Spinal cord (tissue), 10 donors: ENCODE measurements at places on chromosomes 6 and 20. TPM values are rescaled to one million over a fixed set of nuclear protein-coding genes. Genes with fewer than 3 reads are reported as not detected.

DNA sequence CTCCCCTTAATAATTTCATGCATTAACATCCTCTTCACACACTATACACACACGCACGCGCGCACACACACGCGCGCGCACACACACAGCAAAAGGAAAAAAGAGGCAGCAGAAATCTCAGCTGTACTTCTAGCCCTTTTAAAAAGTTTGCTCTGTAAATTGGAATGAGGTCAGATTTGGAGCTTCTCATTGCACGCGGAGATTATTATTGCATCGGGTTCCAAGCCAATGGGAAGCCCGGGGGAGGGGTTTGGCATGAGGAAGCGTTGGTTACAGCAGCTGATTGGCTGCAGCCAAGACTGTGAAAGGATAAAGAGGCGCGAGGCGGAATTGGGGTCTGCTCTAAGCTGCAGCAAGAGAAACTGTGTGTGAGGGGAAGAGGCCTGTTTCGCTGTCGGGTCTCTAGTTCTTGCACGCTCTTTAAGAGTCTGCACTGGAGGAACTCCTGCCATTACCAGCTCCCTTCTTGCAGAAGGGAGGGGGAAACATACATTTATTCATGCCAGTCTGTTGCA, at the start of gene SOX4:
TSS of gene SOX4 (plus strand) at position 340 of the 515 bp plus-strand sequence. CDS start 784 bp downstream, outside the sequence.
- H3K36me3 ChIP-seq: peaks cover 13% of the 10 kb centered on the region
- DNase-seq: peak; percentile 98
- H3K4me3 ChIP-seq: peak within 1 kb of the TSS; percentile 77
- no peaks in the 10 kb centered on the region for H3K27me3 ChIP-seq
- H3K4me1 ChIP-seq: peaks cover 4% of the 10 kb centered on the region
- H3K27ac ChIP-seq: peak within 1 kb of the TSS; percentile 94

GRCh38 chr20:58194175-58194791, 34.2 kb downstream of the ANKRD60 start:
- H3K4me1 ChIP-seq: peaks cover 7% of the 10 kb centered on the region
- no peaks in the 10 kb centered on the region for H3K27me3 ChIP-seq
- no peaks in the 10 kb centered on the region for H3K36me3 ChIP-seq

DNA sequence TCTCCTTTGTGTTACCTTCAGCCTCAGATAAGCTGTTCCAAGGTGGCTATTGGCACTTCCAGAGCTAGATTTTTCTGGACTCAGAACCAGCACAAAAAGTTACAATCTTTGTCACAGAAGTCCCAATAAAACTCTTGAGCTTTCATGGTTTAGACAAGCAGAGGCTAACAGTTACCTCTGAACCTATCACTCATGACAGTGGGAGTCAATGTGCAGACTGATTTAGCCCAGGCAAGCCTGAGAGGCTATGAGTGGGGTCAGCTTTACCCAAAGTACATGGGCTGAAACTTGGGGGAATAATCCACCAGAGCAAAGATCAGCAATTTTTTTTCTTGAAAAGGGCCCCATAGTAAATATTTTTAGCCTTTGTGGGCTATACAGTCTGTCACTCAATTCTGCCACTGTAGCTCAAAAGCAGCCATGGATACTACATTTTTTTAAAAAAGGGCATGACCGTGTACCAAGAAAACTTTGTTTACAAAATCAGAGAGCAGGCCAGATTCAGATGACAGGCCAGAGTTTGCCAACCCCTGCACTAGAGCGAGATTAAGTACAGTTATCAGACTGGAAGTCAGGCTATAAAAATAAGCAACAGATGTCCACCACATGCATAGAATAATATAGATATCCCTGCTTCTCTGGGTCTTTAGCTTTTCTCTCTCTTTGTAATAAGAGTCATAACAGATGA, 20.0 kb downstream of the CCN2 start:
- no peak overlapping the region for H3K27ac ChIP-seq
- H3K27me3 ChIP-seq: no peaks in the 10 kb centered on the region
- H3K4me1 ChIP-seq: no peaks in the 10 kb centered on the region
- H3K4me3 ChIP-seq: no peak overlapping the region
- H3K36me3 ChIP-seq: no peaks in the 10 kb centered on the region

DNA sequence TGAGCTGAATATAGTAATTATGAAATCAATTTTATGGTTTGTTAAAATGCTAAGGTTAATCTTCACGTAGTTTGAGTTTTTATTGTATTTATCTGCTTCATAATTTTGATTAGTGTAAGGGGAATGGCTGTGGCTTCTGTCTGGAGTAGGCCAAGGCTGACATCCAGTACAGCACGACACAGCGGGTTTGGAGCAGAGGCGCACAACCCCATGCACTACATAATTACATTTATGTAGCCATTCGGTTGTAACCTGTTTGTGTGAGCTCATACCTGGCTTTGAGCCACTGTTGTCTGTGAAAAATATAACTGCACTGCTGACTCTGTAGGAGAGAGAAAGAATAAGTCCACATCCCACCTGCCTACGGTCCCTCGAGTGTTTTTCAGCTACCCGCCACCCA, 615.5 kb downstream of the EYS start:
- no peaks in the 10 kb centered on the region for H3K36me3 ChIP-seq
- no peak for DNase-seq
- H3K4me3 ChIP-seq: no peak overlapping the region

GRCh38 chr6:168387911-168388310, 53.1 kb upstream of the SMOC2 start:
- H3K4me1 ChIP-seq: peaks cover 33% of the 10 kb centered on the region
- peaks cover 8% of the 10 kb centered on the region for H3K27me3 ChIP-seq
- peak; percentile 49 for DNase-seq
- no peak overlapping the region for H3K4me3 ChIP-seq
- H3K27ac ChIP-seq: no peak overlapping the region

DNA sequence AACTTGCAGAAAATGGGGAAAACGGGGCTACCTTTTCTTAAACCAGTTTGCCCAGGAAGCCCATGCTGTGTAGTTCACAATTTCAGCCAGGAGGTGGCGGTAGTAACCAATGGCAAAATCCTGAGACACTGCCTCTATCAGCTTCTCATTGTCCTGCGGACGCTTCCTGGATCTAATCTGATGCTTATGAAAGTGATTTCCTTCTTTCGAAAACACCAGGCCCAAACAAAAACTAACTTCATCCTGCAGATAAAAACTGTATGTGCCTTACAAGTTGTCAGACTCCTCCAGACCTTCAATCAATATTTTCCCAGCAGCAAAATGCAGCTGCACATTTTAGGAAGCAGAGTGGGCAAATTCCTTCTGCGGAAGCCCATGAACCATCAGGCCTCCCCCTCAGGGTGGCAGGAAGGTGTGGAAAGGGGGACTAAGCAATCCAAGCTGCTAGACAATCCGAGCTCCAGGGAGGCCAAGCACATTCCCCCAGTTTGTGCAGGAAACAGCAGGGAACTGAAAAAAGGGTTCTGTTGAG, 88.5 kb downstream of the LY86 start:
- no peaks in the 10 kb centered on the region for H3K27me3 ChIP-seq
- H3K36me3 ChIP-seq: no peaks in the 10 kb centered on the region
- H3K4me1 ChIP-seq: peaks cover 12% of the 10 kb centered on the region

DNA sequence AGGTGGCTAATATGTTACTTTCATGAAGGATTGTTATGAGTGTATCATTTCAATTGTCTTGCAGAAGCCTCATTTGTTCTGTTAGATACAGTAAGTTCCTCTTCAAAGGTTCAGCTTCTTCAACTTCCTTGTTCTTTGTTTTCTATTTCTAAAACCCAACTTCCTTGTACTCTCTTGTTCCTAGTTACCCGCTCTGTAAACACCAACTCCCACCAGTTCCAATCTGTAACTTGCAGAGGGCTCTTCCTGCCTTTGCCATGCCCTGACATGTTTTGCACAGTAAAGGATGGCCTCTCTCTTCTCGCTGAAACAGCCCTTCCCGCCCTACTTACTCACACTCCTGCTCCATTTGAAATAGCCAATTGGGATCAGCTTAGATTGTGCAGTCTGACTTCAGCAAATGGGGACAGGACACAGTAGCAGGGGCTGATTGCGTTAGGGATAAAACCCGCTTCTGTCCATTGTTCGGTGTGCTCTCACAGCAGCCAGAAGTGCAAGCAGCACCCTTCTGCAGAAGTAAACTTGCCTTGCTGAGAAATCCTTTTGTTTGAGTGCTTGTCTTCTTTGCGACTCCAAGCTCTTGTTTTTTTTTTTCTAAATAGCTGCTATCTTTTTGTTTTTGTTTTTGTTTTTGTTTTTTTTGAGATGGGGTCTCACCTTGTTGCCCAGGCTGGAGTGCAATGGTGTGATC, 45.9 kb upstream of the POU5F1 start:
- no peak overlapping the region for H3K4me3 ChIP-seq
- no peaks in the 10 kb centered on the region for H3K27me3 ChIP-seq
- no peaks in the 10 kb centered on the region for H3K36me3 ChIP-seq
- DNase-seq: no peak

GRCh38 chr6:91240878-91241603, 654.2 kb upstream of the MAP3K7 start:
- H3K4me3 ChIP-seq: no peak overlapping the region
- no peak overlapping the region for H3K27ac ChIP-seq
- no peaks in the 10 kb centered on the region for H3K4me1 ChIP-seq
- H3K27me3 ChIP-seq: no peaks in the 10 kb centered on the region

- H3K4me1 ChIP-seq: no peaks in the 10 kb centered on the region
- no peaks in the 10 kb centered on the region for H3K27me3 ChIP-seq
- no peaks in the 10 kb centered on the region for H3K36me3 ChIP-seq
- no peak overlapping the region for H3K27ac ChIP-seq
These were observed 22.9 kb downstream of the CNKSR3 start for GRCh38 chr6:154487367-154488247.

DNA sequence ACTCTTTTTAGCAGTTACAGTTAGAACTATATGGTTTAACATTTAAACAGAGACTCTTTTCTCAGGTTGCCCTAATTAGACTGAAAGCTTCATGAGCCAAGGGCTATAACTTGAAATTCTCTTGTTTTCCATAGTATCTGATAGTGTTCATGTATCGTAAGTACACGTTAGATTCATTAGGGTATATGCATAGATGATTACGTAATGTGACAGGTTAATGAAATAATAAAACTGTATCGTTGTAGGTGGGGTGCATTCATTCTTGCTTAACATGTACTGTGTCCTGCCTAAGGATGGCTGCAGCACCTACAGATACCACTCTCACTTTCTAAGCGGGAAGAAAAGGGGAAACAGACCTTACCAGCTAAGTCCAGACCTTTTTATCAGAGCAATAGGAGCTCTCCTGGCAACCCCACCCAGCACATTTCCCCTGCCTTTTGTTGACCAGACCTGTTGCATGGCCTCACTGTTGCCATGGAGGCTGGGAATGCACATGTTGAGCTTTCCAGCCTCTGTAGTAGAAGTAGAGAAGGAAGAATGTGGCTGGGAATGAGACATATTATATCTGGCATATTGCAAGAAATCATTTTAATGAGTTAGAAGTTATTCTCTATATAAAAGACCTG, 83.0 kb downstream of the MAP3K4 start:
- H3K4me1 ChIP-seq: no peaks in the 10 kb centered on the region
- no peaks in the 10 kb centered on the region for H3K27me3 ChIP-seq
- H3K4me3 ChIP-seq: no peak overlapping the region
- no peak overlapping the region for H3K27ac ChIP-seq
- DNase-seq: no peak
- H3K36me3 ChIP-seq: peaks cover 15% of the 10 kb centered on the region

DNA sequence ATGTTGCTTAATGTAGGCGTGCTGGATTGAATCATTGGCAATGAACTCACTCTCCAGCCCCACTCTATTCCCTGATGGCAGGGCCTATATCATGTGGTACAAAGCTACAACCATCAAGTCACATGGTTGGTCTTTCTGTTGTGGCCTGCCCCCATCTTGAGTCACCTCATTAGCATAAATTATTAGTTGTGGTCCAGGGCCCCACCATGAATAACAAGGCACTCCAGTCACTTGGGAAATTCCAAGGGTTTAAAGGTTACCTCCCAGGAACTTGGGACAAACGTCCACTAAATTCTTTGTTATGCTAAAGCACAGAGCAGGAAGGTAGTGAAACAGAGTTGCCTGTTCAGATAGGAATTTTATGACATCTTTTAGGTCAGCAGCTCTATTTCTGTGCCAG, 193.7 kb downstream of the SLC35F1 start:
- peak overlapping the region; percentile 49 for H3K27ac ChIP-seq
- no peak overlapping the region for H3K4me3 ChIP-seq
- no peaks in the 10 kb centered on the region for H3K36me3 ChIP-seq
- H3K27me3 ChIP-seq: no peaks in the 10 kb centered on the region

GRCh38 chr6:47377971-47378370, 68.3 kb upstream of the TNFRSF21 start:
- DNase-seq: no peak
- H3K4me3 ChIP-seq: no peak overlapping the region
- H3K4me1 ChIP-seq: no peaks in the 10 kb centered on the region
- no peak overlapping the region for H3K27ac ChIP-seq
- H3K27me3 ChIP-seq: no peaks in the 10 kb centered on the region
- no peaks in the 10 kb centered on the region for H3K36me3 ChIP-seq

DNA sequence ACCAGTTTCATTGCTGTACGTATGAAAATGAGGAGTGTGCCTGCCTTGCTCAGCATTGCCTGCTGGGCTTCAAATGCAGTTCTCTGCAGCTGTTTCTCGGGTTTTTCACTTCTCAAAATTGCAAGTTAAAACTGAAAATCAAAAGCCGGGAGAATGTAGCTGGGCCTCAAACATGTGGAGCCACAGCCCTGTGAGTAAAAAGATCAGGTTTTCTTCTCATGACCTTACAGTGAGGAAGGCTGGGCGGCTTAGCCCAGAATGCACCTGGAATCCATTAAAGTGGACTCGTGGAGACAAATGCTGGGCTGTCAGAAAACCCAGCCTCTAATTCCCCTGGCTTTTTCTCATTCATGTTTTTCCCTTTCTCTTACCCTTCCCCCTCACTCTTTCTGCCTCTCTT, 34.4 kb downstream of the DSE start:
- peak overlapping the region; percentile 70 for H3K27ac ChIP-seq
- peak overlapping the region; percentile 2 for H3K4me3 ChIP-seq
- DNase-seq: no peak
- H3K27me3 ChIP-seq: no peaks in the 10 kb centered on the region
- no peaks in the 10 kb centered on the region for H3K36me3 ChIP-seq

GRCh38 chr20:40812415-40812925, 123.4 kb upstream of the MAFB start:
- H3K4me3 ChIP-seq: no peak overlapping the region
- peaks cover 4% of the 10 kb centered on the region for H3K4me1 ChIP-seq
- no peak for DNase-seq
- H3K27ac ChIP-seq: no peak overlapping the region

DNA sequence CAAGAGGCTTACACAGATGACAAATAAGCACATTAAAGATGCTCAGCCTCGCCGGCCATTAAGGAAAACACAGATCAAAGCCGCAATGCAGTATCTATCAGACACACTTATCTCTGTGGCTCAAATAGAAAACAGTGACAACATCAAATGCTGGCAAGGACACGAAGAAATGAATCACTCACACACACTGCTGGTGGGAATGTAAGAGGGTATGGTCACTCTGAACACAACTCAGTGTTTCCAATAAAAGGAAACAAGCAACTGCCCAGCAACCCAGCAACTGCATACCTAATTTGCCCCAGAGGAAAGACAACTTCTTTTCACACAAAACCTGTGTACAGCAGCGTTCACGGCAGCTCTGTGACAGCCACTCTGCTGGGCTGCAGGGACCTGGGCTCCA, 155.8 kb downstream of the WDR27 start:
- H3K4me1 ChIP-seq: no peaks in the 10 kb centered on the region
- no peak overlapping the region for H3K4me3 ChIP-seq
- H3K27ac ChIP-seq: no peak overlapping the region
- H3K27me3 ChIP-seq: no peaks in the 10 kb centered on the region
- no peak for DNase-seq

GRCh38 chr6:13593720-13594119, 19.3 kb downstream of the SIRT5 start:
- H3K4me3 ChIP-seq: no peak overlapping the region
- no peaks in the 10 kb centered on the region for H3K27me3 ChIP-seq
- H3K36me3 ChIP-seq: peaks cover 53% of the 10 kb centered on the region
- H3K27ac ChIP-seq: no peak overlapping the region

Gene TMEM244
- not detected for total RNA-seq

Gene RIMS1
- 128 TPM for total RNA-seq

Gene PACRG
- total RNA-seq: 9.5 TPM

Gene ATP9A
- total RNA-seq: 187 TPM

Gene EDN3
- 31.1 TPM for total RNA-seq

Gene PLN
- 6.0 TPM for total RNA-seq

Gene MYCT1
- total RNA-seq: 16.9 TPM
